Liver (tissue), 10 donors: ENCODE measurements at places on chromosomes 12 and 14. TPM values are rescaled to one million over a fixed set of nuclear protein-coding genes. Genes with fewer than 3 reads are reported as not detected.

DNA sequence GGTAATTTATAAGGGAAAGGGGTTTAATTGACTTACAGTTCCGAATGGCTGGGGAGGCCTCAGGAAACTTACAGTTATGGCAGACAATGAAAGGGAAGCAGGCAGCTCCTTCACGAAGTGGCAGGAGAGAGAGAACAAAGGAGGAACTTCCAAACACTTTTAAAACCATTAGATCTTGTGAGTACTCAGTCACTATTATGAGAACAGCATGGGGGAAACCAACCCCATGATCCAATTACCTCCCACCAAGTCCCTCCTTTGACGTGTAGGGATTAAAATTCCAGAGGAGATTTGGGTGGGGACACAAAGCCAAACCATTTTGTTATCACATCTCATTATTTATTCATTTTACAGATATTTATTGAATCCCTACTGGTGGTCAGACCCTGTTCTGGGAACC, 822.8 kb downstream of the GALC start:
- H3K27me3 ChIP-seq: no peaks in the 10 kb centered on the region
- H3K4me3 ChIP-seq: no peak overlapping the region
- H3K4me1 ChIP-seq: no peaks in the 10 kb centered on the region

DNA sequence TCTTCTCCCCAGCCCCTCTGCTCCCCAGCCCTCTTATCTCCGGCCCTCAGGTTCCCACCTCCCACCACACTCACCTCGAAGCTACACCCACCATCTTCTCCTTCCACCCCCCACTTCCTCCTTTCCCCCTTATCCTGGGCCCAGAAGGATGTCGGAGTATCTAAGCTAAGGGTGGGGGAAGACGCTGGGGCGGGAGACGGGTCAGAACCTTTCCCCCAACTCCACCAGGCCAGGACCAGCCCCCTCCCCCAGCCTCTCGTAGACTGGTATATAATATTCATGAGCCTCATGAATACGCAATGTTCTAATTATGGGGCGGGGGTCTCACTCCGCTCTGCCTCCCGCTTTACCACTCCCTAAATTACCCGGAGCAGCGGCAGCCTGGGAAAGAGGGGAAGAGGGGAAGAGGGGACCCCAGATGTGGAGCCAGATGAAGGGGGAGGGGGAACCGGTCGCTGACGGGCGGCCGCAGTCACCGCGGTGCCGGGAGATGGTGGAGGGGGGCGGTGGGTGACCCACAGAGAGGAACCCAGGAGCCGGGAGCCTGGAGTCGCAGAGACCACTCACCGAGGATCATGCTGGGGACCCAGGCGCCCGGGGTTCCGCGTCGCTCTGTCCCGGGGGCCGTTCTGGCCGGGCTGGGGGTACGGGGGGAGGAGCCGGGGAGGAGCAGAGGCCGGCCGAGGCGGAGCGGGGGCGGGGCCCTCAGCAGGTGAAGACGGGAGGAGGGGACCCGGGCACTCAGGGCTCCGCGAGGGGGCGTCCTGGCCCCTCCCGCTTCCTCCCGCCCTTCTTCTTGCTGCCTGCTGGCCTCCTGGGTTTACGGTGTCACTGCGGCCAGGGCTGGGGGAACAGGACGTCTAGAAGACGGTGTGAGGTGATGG, 6.4 kb upstream of the ZNF385A start:
- H3K4me1 ChIP-seq: peaks cover 2% of the 10 kb centered on the region
- no peak overlapping the region for H3K4me3 ChIP-seq
- peaks cover 1% of the 10 kb centered on the region for H3K36me3 ChIP-seq
- H3K27ac ChIP-seq: no peak overlapping the region
- no peaks in the 10 kb centered on the region for H3K27me3 ChIP-seq
- no peak for DNase-seq

- no peaks in the 10 kb centered on the region for H3K27me3 ChIP-seq
- no peak overlapping the region for H3K4me3 ChIP-seq
- no peaks in the 10 kb centered on the region for H3K36me3 ChIP-seq
- H3K4me1 ChIP-seq: no peaks in the 10 kb centered on the region
Observed at GRCh38 chr12:4164559-4165558, 108.7 kb upstream of the CCND2 start.

GRCh38 chr14:38505973-38506249, 250.0 kb upstream of the CLEC14A start:
- H3K4me3 ChIP-seq: no peak overlapping the region
- no peak for DNase-seq
- no peaks in the 10 kb centered on the region for H3K36me3 ChIP-seq
- no peak overlapping the region for H3K27ac ChIP-seq

DNA sequence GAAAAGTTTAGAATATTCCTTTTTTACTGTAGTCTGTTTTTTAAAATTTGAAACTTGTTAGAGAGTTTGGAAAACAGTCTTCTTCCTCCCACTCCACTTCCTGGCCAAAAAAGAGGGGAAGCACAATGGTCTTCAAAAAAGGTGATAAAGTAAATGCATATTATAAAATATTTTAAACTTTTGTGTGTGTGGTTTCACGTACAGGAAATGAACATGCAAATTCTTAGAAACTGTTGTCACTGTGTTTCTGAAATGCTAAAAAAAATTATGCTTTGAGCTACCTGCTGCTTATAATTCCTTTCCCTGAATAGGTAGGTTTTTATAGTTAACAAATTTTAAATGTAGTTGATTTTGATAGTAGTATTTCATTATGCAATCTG, 2.9 kb downstream of the FGFR1OP2 start:
- no peaks in the 10 kb centered on the region for H3K36me3 ChIP-seq
- peaks cover 8% of the 10 kb centered on the region for H3K4me1 ChIP-seq
- no peak overlapping the region for H3K4me3 ChIP-seq
- no peaks in the 10 kb centered on the region for H3K27me3 ChIP-seq
- no peak for DNase-seq
- H3K27ac ChIP-seq: no peak overlapping the region

GRCh38 chr12:52149182-52149641, 42.6 kb downstream of the KRT80 start:
- H3K27me3 ChIP-seq: no peaks in the 10 kb centered on the region
- no peak overlapping the region for H3K4me3 ChIP-seq
- H3K27ac ChIP-seq: no peak overlapping the region
- DNase-seq: no peak

GRCh38 chr12:80766897-80767296, 50.2 kb downstream of the MYF5 start:
- H3K27ac ChIP-seq: no peak overlapping the region
- DNase-seq: no peak
- no peak overlapping the region for H3K4me3 ChIP-seq
- no peaks in the 10 kb centered on the region for H3K36me3 ChIP-seq
- peaks cover 5% of the 10 kb centered on the region for H3K4me1 ChIP-seq

GRCh38 chr12:43292699-43293098, 259.3 kb downstream of the ADAMTS20 start:
- no peak for DNase-seq
- no peaks in the 10 kb centered on the region for H3K4me1 ChIP-seq
- no peak overlapping the region for H3K4me3 ChIP-seq
- no peaks in the 10 kb centered on the region for H3K27me3 ChIP-seq
- H3K36me3 ChIP-seq: no peaks in the 10 kb centered on the region
- no peak overlapping the region for H3K27ac ChIP-seq

DNA sequence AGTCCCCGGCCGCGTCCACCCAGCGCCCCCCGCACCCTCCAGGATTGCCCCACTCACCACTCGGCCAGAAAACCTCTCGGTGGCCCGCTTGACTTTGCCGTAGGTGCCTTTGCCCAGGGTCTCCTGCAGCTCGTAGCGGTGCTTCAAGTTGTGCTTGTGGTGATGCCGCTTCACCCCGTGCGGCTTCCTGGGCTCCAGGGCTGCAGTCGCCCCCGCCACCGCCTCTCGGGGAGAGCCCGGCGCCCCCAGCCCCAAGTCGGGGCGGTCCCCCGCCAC, 459 bp downstream of the NUAK1 start:
- H3K4me1 ChIP-seq: peaks cover 63% of the 10 kb centered on the region
- peak overlapping the region; percentile 95 for H3K27ac ChIP-seq
- H3K36me3 ChIP-seq: no peaks in the 10 kb centered on the region

GRCh38 chr12:98185606-98186005, 329.8 kb upstream of the TMPO start:
- DNase-seq: no peak
- H3K4me3 ChIP-seq: no peak overlapping the region
- no peaks in the 10 kb centered on the region for H3K4me1 ChIP-seq
- H3K36me3 ChIP-seq: no peaks in the 10 kb centered on the region
- no peak overlapping the region for H3K27ac ChIP-seq
- H3K27me3 ChIP-seq: no peaks in the 10 kb centered on the region

Gene CCT2
- polyA plus RNA-seq: 81.8 TPM

Gene TMCC3
- 0.81 TPM for polyA plus RNA-seq

Gene CAPZA3
- not detected for polyA plus RNA-seq

Gene MYH6
- polyA plus RNA-seq: not detected

Gene SYCP3
- polyA plus RNA-seq: not detected

Gene SOAT2
- polyA plus RNA-seq: 0.48 TPM

Gene KRT71
- polyA plus RNA-seq: not detected
